Activated CD4-positive, CD25-positive, alpha-beta regulatory T cell treated with anti-CD3 and anti-CD28 coated beads, Interleukin-2, amount 50 U/mL, for 24 hours (primary cell): ENCODE measurements at places on chromosomes 3 and 15.

GRCh38 chr15:53910236-53910849 is 67.9 kb upstream of the UNC13C start:
- no peak for ATAC-seq

DNA sequence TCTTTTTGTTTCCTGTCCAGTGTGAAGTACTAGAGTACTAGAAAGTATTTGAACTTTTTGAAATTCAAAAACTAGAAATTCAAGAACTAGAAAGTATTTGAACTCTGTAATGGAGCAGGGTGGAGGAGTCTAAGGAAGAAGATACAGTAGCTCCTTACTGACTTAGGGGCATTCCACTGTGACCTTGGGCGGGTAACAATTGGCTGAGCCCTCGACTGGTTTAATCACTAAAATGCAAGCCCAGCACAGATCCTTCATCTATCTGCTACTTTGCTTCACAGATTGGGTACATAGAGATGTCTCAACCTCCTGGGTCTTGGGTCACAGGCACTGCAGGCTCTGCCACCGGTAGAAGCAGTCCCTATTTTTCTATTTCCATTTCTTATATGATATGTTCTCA is 462.1 kb upstream of the AGTR1 start:
- ATAC-seq: no peak

GRCh38 chr3:170330366-170330765 is 27.1 kb upstream of the SKIL start:
- ATAC-seq: no peak

- no peak for ATAC-seq
Measured at GRCh38 chr3:69567023-69567709, 172.1 kb upstream of the MITF start.

- ATAC-seq: no peak
Measured at GRCh38 chr15:91890614-91891013, 37.1 kb downstream of the SLCO3A1 start.

- ATAC-seq: no peak
Measured at GRCh38 chr15:71120428-71120944, 5.2 kb downstream of the THSD4 start.

- ATAC-seq: no peak
Measured at GRCh38 chr3:126935756-126936509, 47.0 kb upstream of the PLXNA1 start.

DNA sequence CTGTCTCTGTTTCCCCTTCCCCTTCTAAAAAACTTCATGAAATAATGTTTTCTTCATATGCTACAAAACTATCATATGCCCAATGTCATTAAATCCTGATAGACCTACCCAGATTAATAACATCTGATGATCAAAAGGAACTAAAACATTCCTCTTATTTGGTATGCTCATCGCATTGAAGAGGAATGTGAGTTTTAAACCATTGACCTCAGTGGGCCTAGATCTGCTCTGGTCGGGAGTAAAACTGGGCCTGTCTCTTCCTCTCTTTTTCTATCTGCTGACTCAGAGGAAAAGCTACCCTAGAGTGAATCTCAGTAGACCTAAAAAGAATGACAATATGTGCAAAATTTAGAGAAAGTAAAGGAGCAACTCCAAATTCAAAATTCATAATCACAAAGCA is 275.8 kb downstream of the SATB1 start:
- no peak for ATAC-seq

GRCh38 chr3:27610800-27611525 is 111.2 kb downstream of the EOMES start:
- no peak for ATAC-seq

GRCh38 chr3:149494022-149494758 is 19.7 kb downstream of the TM4SF4 start:
- no peak for ATAC-seq

DNA sequence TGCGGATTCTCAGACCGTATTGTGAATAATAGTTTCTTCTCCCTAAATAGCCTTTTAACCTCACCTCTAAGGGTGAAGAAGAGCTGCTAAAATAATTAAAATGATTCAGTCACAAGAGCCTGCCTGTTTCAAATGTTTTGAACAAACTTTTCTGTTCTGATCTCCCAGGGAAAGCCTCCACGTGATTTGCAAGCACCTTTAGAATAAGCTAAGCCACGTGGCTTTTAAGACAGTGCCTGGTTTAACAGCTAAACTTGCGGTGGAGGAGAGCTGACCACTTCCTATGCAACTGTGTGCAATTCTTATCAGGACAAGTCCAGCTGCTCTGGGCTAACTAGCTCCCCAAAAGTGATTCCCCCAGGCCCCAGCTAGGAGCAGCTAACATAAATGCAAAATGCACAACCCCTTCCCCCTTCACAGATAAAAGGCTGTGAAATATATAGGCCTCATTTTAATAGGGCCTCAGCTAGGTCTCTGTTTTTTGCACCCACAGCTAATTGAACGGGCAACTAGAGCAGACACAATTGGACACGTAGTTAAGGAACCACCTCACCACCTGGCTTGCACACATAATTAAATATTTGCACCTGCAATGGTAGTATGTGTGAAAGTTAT is 401.2 kb upstream of the NR2F2 start:
- ATAC-seq: no peak

GRCh38 chr15:80585544-80586018 is 109.5 kb upstream of the ABHD17C start:
- ATAC-seq: no peak

DNA sequence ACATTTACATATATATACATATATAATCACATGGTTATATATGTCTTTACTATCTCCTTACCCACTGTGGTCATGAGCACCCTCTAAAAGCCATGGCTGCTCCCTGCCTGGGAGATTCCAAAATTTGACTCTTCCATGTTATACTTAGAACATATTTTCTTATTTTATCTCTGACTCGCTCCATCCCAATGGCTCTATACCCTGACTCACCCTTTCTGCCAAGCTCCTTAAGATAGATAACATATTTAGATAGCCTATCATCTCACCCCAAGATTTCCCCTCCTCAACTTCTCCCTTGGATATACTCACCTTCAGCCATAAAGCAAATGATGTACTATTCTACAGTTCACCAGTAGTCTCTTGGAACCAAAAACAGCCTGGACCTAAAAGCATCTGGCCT is 65.1 kb downstream of the CD200R1L start:
- no peak for ATAC-seq

DNA sequence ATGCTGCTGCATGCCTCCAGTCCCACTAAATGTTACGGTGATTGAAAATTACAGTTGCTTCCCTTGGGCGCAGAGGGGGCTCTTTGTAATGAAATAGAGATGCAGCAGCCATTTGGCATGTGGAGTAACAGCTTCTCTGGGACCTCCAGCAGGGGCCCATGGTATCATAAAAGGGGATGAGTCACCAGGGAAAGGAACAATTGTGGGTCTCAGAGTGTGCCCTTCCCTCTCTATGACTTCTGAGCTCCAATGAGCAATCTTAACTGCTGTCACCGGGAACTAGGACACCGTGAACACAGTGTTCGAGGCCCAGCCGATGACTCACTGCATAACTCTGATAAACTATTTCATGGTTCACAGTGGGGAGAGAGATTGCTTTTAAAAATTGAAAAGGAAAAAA is 164.8 kb upstream of the NUDT16 start:
- no peak for ATAC-seq

- no peak for ATAC-seq
Measured at GRCh38 chr3:14774431-14774830, 44.3 kb upstream of the FGD5 start.

- ATAC-seq: no peak
Measured at GRCh38 chr3:49121132-49121736, 611 bp upstream of the USP19 start.

GRCh38 chr15:75861750-75862402 is 18.6 kb downstream of the UBE2Q2 start:
- ATAC-seq: no peak

DNA sequence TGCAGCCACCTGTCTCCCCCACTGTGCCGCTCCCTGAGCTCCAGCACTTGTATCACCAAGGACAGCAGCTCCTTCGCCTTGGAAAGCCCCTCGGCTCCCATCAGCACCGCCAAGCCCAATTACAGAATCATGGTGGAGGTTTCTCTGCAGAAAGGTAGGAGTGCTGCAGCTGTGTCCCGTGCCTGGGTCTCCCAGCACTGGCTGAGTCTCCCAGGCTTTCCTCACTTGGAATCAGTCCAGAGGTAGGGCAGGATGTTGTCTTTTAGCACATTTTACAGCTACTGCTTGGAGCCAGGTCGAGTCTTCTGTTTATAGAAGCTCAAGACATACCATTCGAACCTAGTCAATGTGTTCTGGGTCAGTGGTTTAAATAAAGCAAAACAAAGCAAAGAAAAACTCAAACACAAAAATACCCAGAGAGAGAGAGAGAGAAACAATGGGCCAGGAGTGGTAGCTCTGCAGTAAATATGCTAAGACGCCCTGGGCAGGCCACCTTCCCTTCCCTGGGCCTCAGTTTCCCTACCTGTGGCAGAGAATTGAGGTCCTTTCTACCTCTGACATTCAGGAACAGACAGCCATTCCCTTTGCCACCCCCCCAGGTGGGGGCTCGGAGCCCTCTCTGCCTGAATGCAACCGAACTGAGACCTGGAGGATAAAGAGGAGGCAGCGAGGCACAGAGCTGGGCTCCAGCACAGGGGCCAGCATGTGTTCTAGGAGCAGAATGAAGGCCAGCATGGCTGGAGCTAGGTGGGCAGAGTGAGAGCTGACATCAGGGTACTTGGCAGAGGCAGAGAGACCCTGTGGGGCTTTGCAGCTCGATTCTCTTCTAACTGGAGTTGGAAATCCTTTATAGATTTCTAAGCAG is 44.1 kb downstream of the STARD5 start:
- no peak for ATAC-seq

- no peak for ATAC-seq
Measured at GRCh38 chr3:173618148-173618547, 220.6 kb downstream of the NLGN1 start.

DNA sequence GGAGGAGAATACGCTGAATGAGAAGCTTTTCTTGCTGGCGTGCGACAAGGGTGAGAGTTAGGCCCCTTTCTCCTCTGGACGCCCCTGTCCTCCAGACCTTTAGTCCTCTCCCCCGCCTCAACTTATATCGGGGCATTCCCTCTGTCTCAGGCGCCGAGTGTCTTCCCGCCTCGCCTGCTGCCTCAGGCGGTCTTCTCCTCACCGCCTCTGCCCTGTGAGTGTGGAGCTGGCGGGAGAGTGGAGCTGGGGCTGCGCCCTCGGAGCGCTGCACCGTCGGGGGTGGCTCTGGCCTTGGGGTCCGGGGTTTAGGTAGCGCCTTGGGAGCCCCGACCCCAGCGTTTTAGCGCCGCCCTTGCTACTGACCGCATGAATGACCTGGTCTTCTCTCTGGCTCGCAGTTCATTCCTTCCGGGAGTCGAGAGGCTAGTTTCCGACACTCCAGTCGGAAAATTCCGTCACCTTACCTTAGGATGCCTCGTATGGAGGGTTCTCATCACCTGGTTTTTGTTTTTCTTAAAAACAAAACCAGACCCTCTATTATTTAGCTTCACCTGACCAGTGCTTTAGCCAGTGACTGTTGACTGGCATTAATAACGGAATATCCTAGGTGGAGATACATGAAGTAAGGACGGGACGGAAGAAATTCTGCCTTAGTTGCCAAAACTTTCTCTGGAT is 985 bp downstream of the TRPC1 start:
- no peak for ATAC-seq

DNA sequence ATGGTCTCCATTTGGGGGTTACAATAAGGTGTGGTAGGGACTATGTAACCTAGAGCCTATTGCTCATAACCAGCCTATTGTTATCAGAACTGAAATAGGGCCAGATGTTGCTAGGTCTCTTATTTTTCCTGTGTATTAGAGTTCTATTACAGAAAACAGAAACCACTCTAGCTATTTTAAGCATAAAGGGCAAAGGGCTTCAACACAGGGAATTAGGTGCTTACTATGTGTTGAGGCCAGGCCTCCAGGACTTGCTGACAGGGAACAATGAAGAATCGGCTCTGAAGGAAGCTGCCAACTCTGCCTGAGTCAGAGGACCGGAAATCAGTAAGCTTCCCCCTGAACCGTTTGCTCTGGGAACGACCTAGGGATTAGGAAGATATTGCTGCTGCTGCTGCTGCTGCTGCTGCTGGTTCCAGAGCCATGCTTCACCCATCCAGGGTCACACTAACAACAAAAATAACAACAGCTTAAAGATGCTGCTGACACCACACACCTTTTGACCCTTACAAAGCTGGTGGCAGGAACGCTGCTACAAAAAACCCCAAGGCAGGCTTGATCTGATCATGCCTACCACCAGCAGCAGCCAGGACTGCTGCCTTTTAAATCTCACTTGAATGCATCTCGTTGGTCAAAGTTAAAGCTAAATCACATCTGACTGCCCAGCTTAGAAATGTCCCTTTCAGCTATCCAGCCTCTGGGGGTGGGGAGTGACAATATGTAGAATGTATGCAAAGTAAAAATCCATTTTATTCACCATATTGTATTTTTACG is 276.9 kb upstream of the IL12A start:
- no peak for ATAC-seq

DNA sequence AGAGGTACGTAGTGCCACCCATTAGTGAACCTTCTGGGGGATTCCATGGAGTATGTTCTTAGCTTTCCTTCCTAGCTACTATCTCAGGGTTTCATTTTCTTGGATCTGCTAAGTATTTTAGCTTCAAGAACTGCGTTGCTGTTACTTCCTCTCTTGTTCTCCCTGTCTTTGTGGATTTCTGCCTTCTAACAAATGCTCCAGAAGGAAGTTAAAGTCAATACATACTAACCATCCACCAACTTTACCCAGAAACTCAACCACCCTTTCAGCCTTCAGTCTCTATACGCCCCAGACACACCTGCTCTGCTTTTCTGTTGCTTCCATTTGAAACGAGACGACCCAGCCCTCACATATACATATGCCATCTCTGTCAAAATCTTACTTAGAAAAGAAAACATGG is 2.4 kb upstream of the KLF13 start:
- ATAC-seq: no peak

GRCh38 chr3:115087512-115087911 is 59.6 kb downstream of the ZBTB20 start:
- no peak for ATAC-seq

DNA sequence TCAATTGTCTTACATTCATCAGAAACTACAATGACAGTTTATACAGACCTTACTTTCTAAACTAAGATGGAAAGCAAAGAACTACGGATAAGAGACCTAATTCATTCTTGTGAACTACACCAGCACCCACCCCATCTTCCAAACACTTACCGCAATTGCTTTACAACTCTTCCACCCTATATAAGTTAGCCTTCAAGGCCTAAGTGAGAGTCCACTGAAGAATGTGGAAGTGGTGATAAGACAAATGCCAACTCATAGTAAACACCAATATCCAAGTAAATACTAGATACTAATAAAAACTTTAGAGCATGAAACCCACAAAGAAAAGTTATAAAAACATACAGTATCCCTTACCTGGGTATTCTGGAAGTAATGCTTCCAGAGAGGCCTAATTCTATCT is 13.6 kb downstream of the ARF4 start:
- ATAC-seq: no peak

DNA sequence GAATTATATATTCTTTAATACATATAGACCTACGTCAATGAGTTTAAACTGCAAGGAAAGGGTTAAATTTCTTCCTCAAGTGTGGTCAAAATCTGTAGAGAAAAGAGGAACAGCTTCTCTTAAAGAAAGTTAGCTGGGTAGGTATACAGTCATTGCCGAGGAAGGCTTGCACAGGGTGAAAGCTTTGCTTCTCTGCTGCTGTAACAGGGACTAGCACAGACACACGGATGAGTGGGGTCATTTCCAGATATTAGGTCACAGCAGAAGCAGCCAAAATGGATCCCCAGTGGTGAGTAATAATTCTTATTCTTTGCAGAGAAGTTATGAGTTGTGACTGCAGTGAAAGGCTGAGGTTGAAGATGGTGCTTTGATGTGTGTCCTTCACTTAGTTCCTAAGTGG is at the start of gene CD86:
Gene CD86 (plus strand): TSS at position 148 of the 400 bp plus-strand sequence. CDS start 128 bp downstream, at position 276.
- ATAC-seq: peak; percentile 82
